ENCODE measurements at places on chromosomes 5 and 9.

DNA sequence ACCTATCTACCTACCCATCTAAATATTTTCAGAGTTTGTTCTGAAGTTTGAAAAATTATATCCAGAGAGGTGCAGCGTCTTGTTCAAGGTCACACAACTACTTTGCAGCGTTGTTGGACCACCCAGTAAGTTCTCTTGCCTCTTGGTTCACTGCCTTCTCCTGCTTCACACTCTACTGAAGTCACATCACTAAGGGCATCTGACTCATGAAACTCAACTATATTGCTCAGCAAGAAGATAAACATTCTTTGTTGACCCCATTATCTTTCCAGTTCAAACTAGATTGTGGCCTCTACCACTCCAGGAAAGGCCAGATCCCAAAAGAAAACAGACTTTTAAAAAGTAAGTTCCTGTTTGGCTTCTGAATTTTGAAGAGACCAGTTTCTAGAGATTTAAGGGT is 326.9 kb downstream of the SLIT3 start:
- DNase-seq: no peak

DNA sequence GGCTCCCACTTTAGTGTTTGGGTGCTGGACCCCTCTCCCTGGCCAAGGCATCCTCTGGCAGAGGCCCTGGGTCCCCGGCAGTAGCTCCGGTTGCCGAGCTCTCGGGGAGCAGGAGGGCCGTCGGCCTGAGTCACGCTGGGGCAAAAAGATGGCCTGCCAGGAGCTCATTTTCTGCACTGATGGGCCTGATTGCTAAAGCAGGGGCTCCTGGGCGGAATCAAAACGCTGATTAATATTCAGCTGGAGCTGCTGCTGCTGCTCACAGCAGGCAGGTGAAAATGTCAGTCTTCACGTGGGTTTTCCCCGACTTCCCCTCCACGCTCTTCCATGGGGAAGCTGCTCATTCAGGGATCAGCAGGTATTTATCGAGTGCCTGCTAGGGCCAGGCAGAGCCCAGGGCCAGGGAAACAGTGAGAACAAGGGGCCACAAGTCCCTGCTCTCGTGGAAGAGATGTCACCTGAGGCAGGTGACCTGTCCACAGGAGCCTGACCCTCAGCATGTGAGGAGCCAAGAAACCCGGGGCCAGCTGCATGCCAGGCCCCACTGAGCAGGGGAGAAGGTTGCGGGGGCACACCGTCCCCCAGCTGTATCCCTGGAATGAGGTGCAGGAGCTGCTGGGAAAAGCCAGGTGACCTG is 22.1 kb downstream of the LAMC3 start:
- DNase-seq: no peak

DNA sequence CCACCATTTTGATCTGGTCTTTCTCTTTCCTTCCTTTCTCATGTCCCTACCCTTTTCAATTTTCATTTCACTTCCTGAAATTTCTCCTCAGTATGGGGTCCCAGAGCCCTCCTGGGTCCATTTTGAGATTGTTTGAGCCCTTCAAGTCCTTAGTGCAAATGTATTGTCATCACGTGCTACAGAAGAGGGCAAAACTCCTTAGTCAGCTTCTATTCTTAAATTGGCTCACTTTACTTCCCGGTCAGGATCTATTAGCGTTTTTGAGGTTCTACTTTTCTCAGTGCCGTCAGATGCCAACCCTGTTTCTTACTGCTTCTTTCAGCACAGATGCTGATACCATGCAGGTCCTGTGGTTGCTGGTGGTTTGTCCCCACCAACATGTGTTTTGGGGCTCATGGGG is 5.9 kb downstream of the ATG12 start:
- no peak for DNase-seq

- no peak for DNase-seq
These were observed 22.3 kb upstream of the TMEM250 start for GRCh38 chr9:136140966-136141365.

DNA sequence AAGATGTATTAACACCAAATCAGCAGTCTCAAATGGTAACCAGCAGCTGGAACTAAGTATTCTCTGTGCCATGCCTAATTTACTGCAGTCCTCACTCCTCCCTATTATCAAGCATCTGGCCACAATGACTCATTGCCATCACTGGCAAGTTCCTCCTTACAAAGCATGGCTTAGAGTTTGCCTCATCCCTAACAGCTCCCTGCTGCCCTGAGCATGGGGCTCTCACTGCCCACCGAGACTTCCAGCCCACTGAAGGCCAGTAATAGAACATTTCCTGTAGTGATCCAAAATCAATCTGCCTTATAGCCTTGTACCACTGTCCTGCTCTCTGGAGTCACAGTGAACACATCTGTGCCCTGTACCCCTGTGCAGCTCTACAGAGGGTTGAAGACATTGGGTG is 211.9 kb upstream of the TRIM32 start:
- DNase-seq: no peak

GRCh38 chr9:110602281-110602680 is 22.7 kb upstream of the SVEP1 start:
- no peak for DNase-seq

GRCh38 chr5:116799401-116799800 is 224.8 kb upstream of the SEMA6A start:
- DNase-seq: no peak

DNA sequence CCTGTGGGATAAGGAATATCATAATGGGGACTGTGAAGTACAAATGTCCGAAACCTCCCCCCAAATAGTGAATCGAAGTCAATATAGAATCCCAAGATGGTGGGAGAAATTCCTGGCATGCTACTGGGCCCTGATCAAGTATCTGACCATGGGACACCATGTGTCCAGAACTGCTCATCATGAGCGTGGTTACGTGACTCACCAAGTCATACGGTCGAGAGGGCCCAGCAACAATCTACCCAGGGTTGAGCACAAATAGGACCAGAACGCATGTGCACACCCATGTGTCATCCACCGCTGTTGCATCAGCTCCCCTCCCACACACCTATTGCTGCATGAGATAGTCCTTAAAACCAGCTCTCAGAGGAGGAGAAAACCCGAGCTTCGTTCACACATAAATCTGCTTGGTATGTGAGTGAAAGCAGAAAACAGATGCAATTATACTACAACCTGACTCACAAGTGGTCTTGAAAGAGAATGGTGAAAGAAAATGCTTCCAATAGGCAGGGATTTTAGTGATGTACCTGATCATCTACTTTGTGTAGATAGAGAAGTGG is 353.2 kb downstream of the CWC27 start:
- no peak for DNase-seq

GRCh38 chr9:134065612-134066419 is 2.0 kb downstream of the BRD3 start:
- DNase-seq: no peak

DNA sequence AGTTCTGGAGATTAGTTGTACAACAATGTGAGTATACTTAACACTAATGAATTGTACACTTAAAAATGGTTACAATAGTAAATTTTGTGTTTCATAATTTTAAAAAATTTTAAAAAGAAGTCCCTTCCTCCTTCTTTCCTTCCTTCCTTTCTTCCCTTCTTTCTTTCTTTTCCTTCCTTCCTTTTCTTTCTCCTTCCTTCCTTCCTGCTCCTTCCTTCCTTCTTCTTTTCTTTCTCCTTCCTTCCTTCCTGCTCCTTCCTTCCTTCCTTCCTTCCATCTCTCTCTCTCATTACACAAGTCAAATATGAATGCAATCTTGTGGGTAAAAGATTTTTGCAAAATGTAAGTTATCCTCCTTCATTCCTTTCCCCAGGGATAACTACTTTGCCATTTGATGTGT is 97.1 kb upstream of the TBCA start:
- no peak for DNase-seq

Measured in HEK293T (cell line).